ENCODE measurements at places on chromosomes 12 and 14.

- no peak for DNase-seq
Observed at GRCh38 chr12:90071996-90072395, 363.4 kb upstream of the ATP2B1 start.

GRCh38 chr12:110224379-110225304 lies 56.4 kb upstream of the ATP2A2 start:
- DNase-seq: no peak

DNA sequence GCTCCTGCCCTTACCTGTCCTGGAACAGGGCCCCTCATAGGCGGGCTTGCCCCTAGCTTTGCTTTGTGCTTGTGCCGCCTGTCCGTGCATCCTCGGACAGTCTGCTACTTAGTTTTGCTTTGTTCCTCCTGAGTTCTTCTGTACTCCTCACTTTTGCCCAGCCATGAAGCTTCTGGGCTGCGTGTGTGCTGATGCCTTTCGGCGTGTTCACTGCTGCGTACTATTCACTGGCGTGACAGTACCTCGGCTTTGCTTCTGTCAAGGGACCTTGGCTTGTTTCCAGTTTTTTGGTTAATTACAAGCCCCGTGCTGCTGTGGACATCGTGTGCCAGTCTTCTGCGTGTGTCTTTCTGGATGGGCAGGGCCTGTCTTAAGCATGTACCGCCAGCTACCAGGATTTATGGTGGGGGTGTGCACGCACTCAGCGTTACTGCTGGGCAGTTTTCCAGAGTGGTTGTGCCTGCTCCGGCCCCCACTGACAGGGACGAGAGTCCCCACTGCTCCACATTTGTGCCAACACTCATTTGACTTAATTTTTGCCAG lies 2.5 kb downstream of the PACS2 start:
- DNase-seq: no peak

- DNase-seq: peak; percentile 8
Observed at GRCh38 chr14:30389877-30390385, 169.0 kb upstream of the G2E3 start.

- no peak for DNase-seq
Observed at GRCh38 chr12:51390457-51390856, 749 bp downstream of the GALNT6 start.

DNA sequence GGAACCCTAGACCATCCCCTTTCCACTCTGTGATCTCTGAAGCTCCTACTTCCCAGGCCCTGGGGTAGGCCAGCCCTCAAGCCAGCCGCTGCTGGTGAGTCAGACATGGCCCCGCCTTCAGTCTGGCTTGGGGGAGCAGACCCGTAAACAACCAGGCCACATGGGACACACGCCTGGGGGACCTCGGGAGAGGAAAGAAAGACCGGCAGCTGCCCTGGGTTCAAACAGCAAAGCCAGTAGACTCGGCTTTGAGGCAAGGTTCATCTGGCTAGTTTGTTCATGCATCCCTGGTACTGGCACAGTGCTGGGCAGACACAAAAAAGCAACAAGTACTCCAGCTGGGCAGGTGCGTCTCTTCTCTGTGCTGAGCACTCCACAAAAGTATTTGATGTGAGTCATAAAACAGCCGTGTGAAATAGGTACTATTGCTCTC lies 101.9 kb downstream of the SETD3 start:
- peak; percentile 20 for DNase-seq

GRCh38 chr12:124862768-124863415 lies 772 bp downstream of the SCARB1 start:
- DNase-seq: no peak

- DNase-seq: no peak
Observed at GRCh38 chr14:68794130-68794850, 1.4 kb upstream of the ZFP36L1 start.

DNA sequence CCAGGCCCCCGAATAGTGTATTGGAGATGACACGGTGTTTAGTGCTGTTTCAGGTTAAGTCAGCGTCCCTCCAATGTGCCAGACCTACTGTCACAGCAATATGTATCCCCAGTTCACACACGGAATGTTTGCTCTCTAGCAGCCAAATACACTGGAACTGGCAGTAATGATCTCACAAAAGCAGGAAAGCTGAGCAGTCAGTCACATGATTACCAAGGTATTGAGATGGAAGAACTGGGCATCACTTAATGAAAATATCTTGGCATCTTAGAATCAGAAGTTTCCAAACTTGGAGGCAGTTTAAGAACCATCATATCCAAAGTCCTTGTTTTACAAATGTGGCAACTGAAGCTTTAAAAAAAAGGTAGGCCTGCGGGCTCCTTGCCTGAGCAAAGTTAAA lies 23.3 kb downstream of the NINJ2 start:
- DNase-seq: no peak

GRCh38 chr14:105470350-105471296 lies 4.0 kb upstream of the CRIP2 start:
- DNase-seq: no peak

GRCh38 chr12:14701809-14702568 lies 5.6 kb upstream of the GUCY2C start:
- DNase-seq: no peak

Measured in HS-27A (cell line).